ENCODE measurements at places on chromosomes 1 and 21.

- DNase-seq: no peak
These were observed 47.3 kb downstream of the ITGB3BP start for GRCh38 chr1:63475761-63476160.

- no peak for DNase-seq
These were observed 1.4 kb upstream of the WDR26 start for GRCh38 chr1:224435999-224436398.

DNA sequence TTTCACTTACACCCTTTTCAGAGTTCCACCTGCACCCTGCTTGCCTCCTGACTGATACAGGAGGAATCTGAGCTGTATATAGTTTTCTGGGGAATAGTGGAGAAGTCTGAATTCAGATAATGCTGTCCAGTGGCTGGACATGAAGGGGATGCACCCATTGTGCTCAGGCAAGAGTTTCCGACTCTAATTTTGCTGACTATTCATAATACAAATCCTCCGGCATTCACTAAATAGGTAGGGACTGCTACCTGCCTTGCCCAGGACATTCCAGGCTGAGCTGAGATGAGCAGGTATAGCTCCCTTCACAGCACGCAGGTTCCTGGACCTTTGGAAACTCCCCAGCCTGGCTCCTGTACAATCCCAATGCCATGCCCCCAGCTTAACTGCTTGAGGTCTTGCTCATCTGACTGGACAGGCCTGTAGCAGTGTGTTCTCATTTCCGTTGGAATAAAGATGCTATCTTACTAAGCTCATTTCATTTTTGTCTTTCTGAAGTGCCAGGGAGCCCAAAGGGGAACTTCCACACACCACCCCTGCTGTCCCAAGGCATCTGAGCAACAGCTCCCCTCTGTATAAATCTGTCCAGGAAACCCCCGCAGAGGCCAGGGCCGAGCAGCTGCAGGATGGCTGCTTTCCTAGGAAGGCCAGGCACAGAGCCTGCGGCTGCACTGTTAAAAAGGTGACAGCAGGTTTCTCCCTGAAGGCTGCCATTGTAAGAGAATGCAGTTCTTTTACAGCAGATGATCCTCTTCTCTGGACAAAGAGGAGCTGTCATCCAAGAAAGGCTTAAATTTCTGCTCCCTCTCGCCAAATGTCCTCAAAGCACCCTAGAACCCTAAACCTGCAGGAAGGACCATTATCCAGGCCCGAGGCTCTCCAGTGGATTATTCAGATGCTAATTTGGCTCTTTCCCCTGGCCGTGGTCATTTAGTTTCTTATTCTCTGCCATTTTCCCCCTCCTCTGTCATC lies 21.7 kb upstream of the VASH2 start:
- no peak for DNase-seq

- no peak for DNase-seq
These were observed 165.3 kb upstream of the C1orf105 start for GRCh38 chr1:172255223-172255560.

- DNase-seq: no peak
These were observed 19.8 kb downstream of the CACHD1 start for GRCh38 chr1:64489707-64490106.

GRCh38 chr1:53285969-53286760 lies 41.7 kb downstream of the LRP8 start:
- DNase-seq: no peak
